ENCODE measurements at places on chromosomes 1 and 21. TPM values are rescaled to one million over a fixed set of nuclear protein-coding genes. Genes with fewer than 3 reads are reported as not detected.

DNA sequence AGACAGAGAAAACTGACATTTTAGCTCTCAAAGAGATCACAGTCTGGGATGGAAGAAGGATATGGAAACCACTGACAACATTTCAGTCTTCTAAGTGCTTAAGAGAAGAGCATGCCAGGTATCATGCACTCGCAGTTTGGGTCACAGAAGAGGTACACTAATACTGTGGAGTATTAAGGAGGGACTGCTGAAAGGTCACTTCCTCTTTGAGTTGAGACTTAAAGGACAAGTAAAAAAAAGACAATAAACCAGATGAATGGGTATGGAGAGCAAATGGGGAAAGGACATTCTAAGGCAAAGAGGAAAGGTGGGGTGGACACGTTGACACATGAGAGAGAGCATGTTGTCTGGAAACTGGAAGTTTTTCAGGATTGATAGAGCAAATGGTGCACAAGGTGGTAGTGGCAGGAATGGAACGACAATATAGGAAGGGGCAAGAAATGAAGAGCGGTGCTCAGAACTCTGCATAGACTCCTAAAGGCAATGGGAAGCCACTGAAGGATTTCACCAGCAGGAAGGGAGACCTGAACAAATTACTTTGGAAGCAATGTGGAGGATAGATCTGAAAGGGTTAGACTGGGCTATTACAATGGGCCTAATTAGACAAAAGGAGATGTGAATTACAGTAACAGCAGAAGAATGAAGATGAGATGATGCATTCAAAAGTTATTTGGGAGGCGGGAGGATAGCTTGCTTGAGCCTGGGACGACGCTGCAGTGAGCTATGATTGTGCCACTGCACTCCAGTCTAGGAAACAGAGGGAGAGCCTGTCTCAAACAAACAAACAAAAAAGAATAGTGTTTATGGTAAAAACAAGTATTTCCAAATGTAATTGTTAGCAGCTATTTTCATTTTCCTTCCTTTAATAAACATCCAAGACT lies 11.1 kb downstream of the DIPK1A start:
- no peak for DNase-seq

OR2T33 gene
- total RNA-seq, result not detected

DNA sequence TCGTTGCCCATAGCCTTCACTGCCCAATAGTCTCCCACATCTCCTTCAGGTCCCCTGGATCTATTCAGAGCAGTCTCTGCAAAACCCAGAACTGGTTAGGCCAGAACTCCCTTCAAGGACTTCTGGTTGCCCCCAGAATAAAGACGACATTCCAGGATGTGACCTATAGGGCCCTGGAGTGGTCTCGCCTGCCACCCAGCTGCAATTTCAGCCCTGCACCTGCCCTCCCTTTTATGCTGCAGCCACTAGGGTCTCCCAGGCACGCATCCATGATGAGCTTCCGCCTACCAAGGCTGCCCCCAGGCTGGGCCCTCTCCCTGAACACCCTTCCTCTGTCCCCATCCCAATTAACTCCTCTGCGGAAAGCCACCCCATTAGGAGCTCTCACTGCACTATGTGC lies 7.2 kb upstream of the TSPEAR start:
- no peak for DNase-seq

ANGPTL3 gene
- not detected for total RNA-seq

RIPPLY3 gene
- not detected for total RNA-seq

- no peak for DNase-seq
These were observed 27.8 kb downstream of the DIPK1A start for GRCh38 chr1:92933459-92933858.

GRCh38 chr1:172915271-172915670 lies 135.5 kb downstream of the TNFSF18 start:
- DNase-seq, result no peak

FALEC gene
- not detected for total RNA-seq

GRCh38 chr1:57265104-57265503 lies 158.8 kb downstream of the DAB1 start:
- DNase-seq, result no peak

DDAH1 gene
- total RNA-seq, result 8.3 TPM

AMIGO1 gene
- total RNA-seq, result 18.3 TPM

GRCh38 chr1:52906135-52906603 lies 15.4 kb downstream of the ECHDC2 start:
- no peak for DNase-seq

- DNase-seq, result no peak
These were observed 55.3 kb downstream of the NTPCR start for GRCh38 chr1:233005703-233006102.

DNA sequence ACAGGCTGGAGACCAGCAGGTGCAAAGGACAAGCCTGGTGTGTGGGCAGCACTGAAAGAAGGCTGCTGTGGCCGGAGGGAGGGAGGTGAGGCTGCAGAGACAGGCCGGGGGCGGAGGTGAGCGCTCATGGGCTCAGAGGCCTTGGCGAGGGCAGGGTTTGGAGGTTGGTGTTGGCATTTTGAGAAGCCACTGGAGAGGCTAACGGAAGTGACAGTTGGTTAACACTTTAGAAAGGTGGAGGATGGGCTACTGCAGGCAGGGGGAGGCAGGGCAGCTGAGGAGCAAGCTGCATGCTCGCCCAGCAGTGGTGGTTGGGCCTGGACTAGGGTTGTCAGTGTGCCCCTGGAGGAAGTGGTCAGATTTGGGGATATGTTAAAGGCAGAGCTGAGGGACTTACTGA lies 37.5 kb downstream of the QSOX1 start:
- no peak for DNase-seq

GRCh38 chr1:147079400-147080005 lies 92.8 kb downstream of the PRKAB2 start:
- DNase-seq, result no peak

GRCh38 chr1:240693844-240694243 lies 81.9 kb upstream of the GREM2 start:
- DNase-seq, result no peak

- DNase-seq, result no peak
These were observed 318.1 kb downstream of the HHIPL2 start for GRCh38 chr1:222229672-222230312.

GRCh38 chr1:95033843-95034242 lies 38.9 kb downstream of the ALG14 start:
- no peak for DNase-seq

GRCh38 chr1:64111787-64112186 lies 91.6 kb upstream of the UBE2U start:
- no peak for DNase-seq

RNU1-4 gene
- total RNA-seq, result 4,572 TPM

- peak; percentile 52 for DNase-seq
These were observed 90.0 kb downstream of the EDEM3 start for GRCh38 chr1:184664661-184665060.

GRCh38 chr1:198167436-198167934 lies 10.7 kb downstream of the NEK7 start:
- DNase-seq, result no peak

DNA sequence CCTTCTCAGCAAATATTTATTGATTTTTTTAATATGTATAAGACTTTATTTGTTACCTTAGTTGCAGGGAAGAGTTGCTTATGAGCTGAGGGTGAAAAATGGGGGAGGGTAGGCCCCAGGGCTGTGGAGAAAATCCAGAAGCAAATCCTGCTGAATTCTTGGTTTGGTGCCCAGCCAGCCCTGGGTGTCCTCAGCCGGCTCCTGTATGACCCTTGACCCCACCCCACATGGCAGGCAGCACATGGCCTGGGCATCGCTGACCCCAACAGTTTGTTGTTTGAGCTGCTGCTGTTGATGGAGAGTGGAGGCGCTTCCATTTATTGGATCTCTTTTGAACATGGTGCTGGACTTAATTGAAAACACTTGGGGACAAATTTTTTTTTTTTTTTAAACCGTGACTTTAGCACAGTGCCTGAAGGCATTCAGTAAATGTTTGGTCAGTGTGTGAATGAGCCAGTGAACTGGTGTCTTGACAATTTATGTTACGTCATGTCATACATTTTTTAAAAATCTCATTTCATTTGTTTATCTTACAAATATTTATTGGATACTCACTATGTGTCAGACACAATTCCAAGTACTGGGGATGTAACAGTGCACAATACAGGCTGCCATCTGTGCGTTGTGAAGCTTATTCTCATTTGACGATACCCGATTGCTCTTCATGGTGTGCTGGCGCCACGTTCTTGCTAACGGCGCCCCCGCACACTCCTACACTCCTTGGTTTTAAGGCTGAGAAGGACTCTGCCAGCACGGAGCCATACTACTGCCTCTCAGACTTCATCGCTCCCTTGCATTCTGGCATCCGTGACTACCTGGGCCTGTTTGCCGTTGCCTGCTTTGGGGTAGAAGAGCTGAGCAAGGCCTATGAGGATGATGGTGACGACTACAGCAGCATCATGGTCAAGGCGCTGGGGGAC lies 98.8 kb downstream of the MTR start:
- no peak for DNase-seq

DNA sequence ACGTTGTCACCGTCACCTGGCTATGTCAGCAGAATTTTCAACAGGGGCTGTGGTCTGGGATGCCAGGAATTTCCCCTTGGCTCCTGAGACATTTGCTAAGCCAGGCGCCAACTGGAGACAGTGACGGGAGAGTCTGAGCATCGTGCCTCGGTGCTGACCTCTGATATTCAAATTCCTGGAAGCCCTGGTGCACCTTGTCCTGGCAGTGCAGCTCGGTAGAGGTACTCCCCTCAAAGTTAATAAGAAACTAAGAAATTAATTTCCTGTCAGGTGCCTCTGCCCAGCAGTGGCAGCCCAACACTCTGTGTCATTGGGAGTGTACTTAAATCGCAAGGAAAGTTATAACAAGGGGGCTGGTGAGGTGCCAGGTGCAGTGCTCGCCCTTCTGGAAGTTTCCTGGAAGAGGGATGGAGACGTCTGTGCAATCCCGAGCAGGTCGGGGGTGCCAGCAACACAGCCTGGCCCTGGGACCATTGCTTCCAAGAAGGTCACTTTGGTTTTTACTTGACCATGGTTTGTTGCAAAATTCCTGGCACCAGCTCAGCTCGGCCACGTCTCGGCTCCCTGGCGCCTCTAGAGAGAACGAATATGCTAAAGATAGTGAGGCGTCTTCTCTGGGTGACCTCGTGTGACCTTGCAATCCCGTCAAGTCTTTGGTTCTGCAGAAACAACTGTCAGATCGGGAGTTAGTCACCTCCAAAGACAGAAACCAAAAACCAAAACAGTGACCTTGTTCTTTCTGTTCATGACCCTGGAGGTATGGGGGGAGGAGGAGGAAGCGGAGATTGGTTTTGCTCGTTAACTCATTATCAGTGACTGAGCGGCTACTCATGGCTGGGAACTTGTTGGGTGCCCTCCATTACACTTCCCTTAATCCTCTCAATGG lies 149.5 kb upstream of the VAMP3 start:
- DNase-seq, result no peak

GRCh38 chr21:40662889-40663288 lies 184.1 kb downstream of the DSCAM start:
- DNase-seq, result no peak

CYP4Z1 gene
- total RNA-seq, result 0.97 TPM

KCNN3 gene
- 3.4 TPM for total RNA-seq

DNA sequence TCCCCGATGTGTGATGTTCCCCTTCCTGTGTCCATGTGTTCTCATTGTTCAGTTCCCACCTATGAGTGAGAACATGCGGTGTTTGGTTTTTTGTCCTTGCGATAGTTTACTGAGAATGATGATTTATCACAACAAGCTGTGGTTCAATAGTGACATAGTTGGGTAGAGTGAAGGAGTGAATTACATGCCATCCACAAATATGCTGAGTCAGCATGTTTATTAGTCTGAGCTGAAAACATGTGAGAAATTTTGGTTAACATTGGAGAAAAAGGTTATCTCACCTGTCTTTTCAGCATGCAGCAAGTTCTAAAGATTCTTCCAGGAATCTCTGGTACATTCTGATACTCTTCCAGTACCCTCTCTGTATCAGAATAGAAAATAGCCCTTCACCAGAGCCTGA lies 19.0 kb downstream of the OR2L3 start:
- no peak for DNase-seq

FMOD gene
- total RNA-seq, result 7.7 TPM

BSND gene
- not detected for total RNA-seq

DNA sequence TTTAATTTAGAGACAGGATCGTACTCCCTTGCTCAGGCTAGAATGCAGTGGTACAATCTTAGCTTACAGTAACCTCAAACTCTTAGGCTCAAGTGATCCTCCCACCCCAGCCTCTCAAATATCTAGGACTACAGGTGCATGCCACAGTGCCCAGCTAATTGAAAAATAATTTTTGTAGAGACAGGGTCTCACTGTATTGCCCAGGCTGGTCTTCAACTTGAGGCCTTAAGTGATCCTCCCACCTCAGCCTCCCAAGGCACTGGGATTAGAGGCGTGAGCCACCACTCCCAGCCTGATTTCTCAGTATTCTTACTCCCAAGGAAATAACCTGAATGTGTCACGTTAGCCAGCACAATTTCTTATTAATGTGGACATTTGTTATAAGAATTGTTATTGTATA lies 9.8 kb downstream of the RLF start:
- no peak for DNase-seq

DNA sequence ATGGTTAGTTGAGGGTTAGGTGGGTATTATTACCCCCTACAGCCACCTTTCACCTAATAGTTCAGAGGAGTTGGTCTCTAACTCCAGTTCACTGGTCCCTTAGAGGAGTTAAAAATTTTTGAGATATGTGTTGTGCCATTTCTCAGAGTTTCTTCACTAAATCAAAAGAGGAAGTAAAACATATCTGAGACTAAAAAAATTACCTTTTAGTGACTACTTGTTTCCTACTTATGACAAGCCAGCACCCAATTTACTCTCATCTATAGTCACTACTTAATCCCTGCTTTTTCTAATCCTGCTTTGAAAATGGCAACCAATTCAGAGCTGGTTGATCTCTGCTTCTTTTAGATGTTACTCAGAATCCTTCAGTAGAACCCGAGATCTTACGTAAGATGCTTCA lies 1316.8 kb upstream of the B3GALT2 start:
- no peak for DNase-seq

DNA sequence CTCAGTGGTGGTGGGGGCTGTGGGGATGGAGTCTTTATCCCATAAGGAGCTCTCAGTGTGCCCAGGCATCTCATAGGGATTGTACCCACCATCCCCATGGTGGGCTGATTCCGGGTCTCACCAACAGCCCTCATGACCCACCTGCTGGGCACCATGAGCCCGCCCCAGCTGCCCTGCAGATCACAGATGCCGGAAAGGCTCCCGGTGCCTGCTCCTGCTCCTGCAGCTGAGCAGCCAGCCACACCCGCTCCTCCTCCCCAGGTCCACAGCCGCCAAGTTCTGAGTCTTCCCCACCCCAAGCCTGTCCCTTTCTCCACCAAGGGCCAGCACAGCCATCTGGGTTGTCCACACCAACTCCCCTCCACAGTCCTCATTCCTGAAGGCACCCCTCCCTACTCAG lies 15.5 kb upstream of the TSPEAR start:
- DNase-seq, result no peak

GRCh38 chr1:229972600-229973296 lies 94.3 kb upstream of the GALNT2 start:
- no peak for DNase-seq

KIRREL1 gene
- 11.3 TPM for total RNA-seq

PLPPR4 gene
- total RNA-seq, result 0.24 TPM

GRCh38 chr21:31030367-31031106 lies 7.7 kb downstream of the KRTAP19-8 start:
- DNase-seq, result no peak

TSPEAR gene
- total RNA-seq, result 0.65 TPM

Data from Right ventricle myocardium inferior (tissue), 1 donor.